ENCODE measurements at places on chromosomes 5 and 9.
A peak's percentile ranks its signal among the peaks of the same experiment; 100 is the strongest.

GRCh38 chr5:73298772-73299630 lies 126.0 kb downstream of the TMEM174 start:
- DNase-seq: no peak

GRCh38 chr9:3200331-3200774 lies 325.4 kb downstream of the RFX3 start:
- no peak for DNase-seq

DNA sequence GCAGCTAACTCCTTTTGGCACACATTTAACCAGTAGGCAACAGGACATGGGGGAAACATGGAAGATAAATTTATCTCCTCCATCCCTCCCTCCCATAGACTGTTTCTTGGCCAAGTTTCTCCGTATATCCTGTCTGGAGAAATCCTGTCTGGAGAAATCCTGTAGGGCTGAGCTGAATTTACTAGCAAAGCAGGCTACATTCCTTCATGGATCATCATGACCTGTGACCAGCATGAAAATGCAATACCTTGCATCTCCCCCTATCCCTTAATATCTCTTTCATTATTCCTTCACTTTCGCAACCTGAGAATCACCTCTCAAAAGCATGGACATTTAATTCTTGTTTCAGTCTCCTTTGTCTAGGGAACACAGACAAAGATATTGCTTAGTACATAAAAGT lies 379.1 kb downstream of the PSAT1 start:
- DNase-seq: no peak

- no peak for DNase-seq
These were observed 120.2 kb upstream of the DAB2 start for GRCh38 chr5:39544941-39545340.

DNA sequence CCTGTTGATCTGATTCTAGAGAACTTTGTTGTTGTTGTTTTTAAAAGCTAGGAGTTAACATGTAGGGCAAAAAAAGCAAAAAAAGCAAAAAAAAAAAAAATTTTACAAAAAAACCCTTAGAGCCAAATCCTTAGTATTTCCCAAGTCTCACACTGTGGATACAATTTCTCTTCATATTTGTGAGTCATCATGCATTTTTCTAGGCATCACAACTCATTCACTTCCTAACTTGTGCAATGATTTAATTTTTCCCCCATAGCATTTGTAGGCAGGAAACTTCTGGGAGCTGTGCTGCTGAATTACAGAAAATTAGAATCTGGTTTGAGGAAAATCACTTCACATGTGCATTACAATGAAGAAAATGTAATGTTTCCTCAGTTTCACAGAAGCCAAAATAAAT lies 91.9 kb downstream of the MARCHF3 start:
- DNase-seq: no peak

- no peak for DNase-seq
These were observed 71.5 kb downstream of the RCL1 start for GRCh38 chr9:4864234-4864661.

DNA sequence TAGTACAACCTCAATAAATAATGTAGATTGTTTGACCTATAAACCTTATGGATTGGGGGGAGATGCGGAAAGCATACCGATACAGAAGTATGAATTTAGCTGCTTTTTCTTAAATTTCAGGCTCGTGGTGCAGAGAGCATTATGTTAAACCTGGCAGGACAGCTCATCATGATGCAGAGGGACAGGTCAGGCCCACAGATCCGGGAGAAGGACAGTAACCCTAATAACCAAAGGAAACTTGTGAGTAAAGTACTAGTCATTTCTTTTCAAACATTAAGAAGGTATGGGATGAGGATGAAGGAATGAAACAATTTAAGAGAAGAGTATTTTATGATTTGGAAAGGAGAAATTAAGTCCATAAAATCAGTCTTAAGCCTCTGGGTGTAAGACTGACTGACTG lies 70.5 kb downstream of the ERMP1 start:
- no peak for DNase-seq

- no peak for DNase-seq
These were observed 772.0 kb upstream of the ACO1 start for GRCh38 chr9:31612336-31613030.

DNA sequence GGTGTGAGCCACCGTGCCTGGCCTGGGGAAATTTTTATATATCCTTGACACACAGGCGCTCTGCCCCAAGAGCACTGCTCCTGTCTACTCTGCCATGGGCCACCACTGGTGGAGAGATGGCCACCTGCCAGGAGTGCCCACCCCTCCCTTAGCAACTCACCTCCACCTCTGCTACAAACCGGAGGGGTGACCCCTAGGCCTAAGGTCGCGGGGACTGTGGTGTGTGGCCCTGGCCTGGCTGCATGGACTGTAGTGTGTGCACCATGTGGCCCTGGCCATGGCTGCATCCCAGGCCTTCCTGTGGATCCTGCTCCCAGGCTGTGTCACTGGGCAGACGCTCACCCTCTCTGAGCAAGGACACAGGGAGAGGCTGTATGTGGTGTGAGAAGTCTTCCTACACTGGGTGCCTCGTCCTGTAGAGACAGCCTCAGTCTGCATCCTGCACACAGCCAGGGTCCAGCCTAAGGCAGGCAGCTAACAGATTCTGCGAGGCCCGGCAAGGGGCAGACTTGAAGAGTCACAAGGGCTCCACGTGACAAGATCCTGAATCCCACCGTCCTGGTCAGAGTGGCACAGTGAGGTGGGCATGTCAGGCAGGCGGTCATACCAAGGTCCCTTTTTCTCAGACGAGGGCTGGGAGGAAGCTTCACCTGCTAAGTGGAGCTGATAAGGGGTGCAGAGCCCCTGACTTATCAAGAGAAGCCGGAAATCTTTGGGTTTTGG lies 10.3 kb downstream of the NINJ1 start:
- DNase-seq: no peak

DNA sequence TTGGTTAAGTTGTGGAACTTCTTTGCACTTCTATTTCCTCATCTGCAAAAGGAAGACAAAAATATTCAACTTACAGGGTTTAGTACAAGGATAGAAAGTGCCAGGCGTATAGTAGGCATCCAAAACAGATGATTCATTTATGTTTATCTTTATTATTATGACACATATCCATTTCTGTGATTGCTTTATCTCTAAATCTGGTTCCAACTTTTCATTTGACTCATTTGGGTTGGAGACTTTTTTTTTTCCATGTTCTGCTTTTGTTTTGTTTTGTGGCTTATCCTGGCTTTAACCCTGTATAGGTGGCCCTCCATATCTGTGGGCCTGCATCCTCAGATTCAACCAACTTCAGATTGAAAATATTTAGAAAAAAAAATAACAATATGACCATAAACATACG lies 186.7 kb upstream of the SLC24A2 start:
- no peak for DNase-seq

DNA sequence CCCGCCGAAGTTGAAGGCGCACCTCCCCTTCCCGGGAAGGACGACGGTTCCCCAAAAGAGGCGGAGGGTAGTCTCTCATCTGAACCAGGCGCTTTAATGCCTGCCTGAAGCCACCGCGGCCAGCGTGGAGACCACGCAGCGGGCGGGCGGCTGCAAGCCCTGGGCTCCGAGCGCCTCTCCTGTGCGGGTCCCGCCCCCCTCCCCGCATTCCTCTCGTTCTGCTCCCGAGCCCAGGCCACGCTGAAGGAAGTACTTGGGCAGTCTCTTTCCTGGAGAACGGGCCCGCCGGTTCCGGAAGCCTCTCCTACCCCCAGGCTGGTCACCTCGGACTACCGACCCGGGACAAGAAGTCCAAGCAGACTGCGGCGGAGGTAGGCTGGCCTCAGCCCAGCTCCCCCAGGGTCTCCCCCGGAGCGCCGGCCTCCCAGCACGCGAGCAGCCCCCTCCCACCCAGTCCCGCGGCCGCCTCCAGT lies 571 bp downstream of the PPIC start:
- no peak for DNase-seq

GRCh38 chr5:57495285-57496086 lies 12.9 kb upstream of the ACTBL2 start:
- no peak for DNase-seq

- peak; percentile 11 for DNase-seq
These were observed at the start of gene TMEFF1 for GRCh38 chr9:100472788-100473275. Gene TMEFF1, plus strand, starts transcription at chr9:100473149. Its CDS starts 396 bp downstream, at chr9:100473545.

GRCh38 chr5:170582644-170583330 lies 79.0 kb downstream of the KCNIP1 start:
- DNase-seq: no peak

- no peak for DNase-seq
These were observed 68.8 kb downstream of the ZNF608 start for GRCh38 chr5:124677374-124678351.

DNA sequence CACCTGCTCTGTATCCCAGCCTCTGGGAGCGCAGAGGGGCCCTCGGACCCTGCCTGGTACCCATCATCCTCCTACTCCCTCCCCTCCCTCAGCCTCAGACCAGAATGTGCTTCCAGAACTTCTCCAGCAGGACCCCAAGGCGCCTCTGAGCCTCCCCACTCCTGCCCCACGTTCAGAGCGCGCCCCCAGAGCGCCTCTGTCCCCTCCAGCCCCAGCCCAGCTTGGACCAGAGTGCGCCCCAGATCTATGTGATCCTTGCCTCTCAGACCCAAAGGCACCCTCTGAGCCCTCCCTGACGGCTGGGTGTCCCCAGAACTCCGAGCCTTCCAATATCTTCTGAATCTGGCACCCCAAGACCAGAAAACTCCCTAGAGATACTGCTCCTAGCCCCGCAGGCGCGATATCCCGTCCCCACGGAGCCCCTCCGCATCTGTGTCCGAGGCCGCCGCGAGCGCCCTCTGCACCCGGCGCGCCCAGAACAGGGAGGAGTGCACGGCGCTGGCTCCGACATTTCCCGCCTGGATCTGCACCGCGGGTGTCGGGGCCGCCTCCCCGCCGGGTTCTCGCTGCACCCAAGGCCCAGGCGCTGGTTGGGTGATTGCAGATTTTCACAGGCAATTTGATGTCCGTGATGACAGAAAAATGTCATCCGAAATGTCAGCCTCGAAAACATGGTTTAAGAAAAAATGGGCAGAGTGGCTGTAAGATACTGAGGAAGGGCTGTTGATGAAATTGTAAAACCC lies 522 bp downstream of the BHMT start:
- no peak for DNase-seq

GRCh38 chr5:132837868-132838267 lies 7.4 kb upstream of the SHROOM1 start:
- no peak for DNase-seq

DNA sequence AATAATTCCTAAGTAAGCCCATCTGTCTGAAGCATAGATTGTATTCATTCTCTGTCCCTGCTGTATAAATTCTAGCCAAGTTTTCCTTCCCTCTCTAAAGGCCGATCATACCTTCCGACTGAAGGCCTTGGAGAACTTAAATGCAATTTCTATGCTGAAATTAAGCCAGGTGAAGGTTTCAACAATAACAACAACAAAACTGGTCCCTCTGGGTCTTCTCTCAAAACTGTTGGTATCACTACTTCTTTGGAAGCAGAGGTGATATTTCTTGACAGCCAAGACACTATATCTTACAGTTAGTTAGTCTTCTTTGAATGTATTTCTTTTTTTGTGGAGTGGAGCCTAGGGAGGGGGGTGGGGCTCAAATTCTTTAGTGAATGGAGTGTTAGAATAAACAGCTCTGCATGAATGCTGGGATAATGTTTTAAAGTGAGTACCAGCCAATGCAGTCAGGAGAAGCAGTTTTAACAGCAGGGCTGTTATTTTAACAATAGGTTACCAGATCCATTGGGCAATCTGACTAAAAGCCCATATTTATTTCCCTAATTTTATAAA lies 508.9 kb downstream of the EBF1 start:
- DNase-seq: no peak

GRCh38 chr5:98341038-98342032 lies 432.1 kb upstream of the RGMB start:
- DNase-seq: no peak

- DNase-seq: no peak
These were observed 485.3 kb downstream of the CDH9 start for GRCh38 chr5:26553079-26553478.

GRCh38 chr9:131393622-131394463 lies at the start of gene PRRC2B:
Gene PRRC2B, plus strand, starts transcription at chr9:131394086. Its CDS starts 36,059 bp downstream, at chr9:131430145.
- peak; percentile 82 for DNase-seq

- no peak for DNase-seq
These were observed 4.1 kb upstream of the PHYKPL start for GRCh38 chr5:178236679-178237078.

GRCh38 chr9:88749420-88749819 lies 214.4 kb downstream of the NXNL2 start:
- no peak for DNase-seq

DNA sequence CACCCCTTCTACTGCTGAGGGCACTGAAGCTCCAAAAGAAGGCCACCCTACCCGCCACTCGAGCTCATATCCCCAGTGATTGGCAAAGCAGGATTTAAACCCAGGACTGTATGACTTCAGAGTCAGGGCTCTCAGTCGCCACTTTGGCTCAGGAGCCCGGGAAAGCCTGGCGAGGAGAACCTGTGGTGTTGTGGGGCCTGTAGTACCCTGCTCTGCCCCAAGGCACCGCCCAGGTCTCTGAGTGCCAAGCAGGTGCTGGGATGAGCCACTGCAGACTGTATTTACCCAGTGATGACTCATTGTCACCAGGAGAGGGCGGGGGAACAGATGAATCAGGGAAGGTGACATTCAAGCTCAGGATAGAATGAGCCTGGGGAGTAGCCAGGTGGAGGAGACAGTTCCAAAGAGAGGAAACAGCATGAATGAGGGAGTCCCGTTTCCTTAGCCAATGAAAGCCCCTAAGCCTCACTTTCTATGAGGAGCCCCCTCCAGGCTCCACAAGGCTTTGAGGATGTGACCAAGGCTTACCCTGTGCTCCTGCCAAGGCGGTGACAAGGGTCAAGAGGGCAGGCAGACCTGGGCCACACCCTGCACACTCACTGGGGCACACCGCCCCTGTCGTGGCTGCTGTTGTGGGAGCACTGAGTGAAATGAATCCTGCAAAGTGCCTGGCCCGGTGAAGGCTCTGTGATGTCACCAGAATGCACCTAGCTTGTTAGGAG lies 17.8 kb upstream of the DPM2 start:
- DNase-seq: peak; percentile 59

DNA sequence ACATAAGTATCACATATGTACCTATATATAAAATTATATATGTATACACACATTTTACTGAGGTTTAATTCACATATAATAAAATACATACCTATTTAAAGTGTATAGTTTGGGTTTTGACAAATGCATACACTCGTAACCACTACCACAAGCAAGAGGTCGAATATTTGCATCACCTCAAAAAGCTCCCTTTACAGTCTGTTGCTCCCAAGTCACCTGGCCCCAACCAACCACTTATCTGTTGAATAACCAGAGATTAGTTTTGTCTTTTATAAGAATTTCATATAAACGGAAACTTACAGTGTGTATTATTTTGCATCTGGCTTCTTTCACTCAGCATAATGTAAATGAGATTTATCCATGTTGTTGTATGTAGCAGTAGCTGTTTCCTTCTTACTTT lies 218.9 kb downstream of the MAT2B start:
- no peak for DNase-seq

DNA sequence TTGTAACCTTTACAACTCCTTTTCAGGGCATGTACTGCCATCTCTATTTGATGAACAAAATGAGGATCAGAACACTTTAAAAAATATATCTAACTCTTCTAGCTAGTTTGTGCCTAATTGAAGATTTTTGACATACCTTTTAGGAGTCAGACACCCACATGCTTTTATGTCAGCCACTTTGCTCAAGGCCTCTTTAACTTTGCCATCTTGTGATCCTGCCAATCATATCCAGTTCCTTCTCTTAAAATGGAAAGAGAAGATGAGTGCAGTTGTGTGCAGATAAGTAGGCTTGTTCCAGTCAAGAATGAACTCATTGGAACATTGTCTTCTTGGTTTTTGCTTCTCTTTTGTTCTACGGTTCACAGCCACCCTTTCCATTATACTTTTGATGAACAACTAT lies 425.6 kb upstream of the TNC start:
- DNase-seq: no peak

All from activated T-helper 1 cell treated with anti-CD3 and anti-CD28 coated beads, Interleukin-2, amount 50 U/mL, for 16 hours (primary cell).